Stimulated activated CD4-positive, alpha-beta T cell treated with anti-CD3 and anti-CD28 coated beads, Interleukin-12 subunit alpha, Interleukin-12 subunit beta, amount 100 ng/mL, for 24 hours (primary cell): ENCODE measurements at places on chromosomes 3 and 15.

- DNase-seq = no peak
These were observed 776.5 kb downstream of the ROBO2 start for GRCh38 chr3:77816366-77816765.

DNA sequence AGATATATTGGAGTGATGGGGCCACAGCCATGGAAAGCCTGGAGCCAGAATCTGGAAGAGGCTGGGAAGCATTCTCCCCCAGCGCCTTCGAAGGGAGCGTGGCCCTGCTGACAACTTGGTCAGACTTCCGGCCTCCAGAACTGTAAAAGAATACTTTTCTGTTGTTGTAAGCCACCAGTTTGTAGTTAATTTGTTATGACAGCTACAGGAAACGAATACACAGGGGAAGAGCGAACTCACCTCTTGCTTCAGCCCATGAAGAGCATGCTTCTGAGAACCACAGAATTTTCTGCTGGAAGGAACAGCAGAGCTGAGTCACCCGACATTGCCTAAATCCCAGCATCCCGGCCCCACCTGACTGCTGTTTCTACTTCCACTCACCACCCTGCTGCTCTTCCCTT lies 501.7 kb downstream of the SHQ1 start:
- DNase-seq = no peak

DNA sequence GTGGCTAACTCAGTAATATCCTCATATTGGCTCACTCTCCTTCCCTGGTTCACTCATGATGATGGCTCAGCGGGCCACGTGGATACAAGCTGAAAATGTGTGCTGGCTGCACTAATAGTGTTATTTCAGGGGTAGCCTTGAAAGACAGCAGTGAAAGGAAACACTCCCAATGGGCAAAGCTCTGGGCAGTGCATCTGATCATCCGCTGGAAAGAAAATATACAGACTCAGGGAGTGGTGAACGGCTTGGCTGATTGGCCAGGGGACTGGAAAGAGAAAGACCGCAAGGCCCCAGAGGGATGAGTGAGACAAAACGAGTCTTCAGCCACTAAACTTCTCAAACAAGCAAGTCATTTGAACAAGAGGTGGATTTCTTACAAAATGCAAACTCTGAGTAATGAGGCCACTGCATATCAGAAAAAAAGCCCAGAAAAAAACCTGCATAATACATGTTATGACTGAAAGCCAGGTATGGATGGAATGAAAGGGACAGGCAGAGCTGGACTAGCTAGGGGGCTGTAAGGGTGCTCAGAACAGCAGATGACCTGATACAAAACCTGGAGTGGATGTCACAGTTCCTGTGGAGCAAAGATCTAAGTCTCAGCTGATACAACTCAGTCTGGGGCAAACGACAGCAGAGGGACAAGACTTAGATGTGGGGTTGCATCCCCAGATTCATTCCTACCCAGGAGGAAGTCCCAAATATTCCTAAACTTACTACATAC lies 33.3 kb downstream of the CMTM6 start:
- DNase-seq = no peak

- no peak for DNase-seq
These were observed 54.7 kb downstream of the FAM174B start for GRCh38 chr15:92600856-92601255.

DNA sequence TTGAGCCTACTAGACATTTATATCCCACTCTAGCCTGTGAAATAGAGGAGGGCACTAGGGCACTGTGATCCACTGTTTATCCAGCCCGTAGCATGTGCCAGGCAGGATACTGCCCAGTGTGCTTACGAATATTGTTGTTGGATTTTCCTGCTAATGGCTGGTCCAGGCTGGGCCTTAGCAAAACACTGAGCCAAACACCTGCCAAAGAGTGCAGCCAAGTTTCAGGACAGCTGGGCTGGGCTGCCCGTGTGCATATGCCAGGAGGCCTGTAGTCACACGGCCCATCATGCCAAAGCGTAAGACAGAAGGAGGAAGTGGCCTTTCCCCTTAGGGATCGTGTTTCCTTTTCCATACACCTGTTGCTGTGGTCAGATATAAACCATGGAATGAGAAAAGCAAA lies 54.5 kb upstream of the ABHD10 start:
- DNase-seq = no peak

DNA sequence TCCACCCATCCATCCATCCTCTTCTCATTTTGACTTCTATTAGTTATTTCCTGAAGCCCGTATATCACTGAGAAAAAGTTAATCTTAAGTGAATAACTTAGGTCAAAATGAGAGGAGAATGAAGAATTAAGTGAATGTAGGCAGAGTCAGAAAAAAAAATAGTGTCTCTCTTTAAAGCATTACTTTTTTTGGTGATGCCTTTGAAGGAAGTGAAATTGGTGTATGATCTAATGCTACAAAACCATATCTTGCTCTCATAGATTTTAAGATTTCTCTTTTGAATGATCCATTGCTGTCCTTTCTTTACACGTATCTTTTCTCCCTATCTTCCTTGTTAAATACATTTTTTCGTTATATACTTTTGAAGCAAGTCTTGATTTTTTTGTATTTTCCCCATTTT lies 23.4 kb downstream of the FNDC3B start:
- no peak for DNase-seq

DNA sequence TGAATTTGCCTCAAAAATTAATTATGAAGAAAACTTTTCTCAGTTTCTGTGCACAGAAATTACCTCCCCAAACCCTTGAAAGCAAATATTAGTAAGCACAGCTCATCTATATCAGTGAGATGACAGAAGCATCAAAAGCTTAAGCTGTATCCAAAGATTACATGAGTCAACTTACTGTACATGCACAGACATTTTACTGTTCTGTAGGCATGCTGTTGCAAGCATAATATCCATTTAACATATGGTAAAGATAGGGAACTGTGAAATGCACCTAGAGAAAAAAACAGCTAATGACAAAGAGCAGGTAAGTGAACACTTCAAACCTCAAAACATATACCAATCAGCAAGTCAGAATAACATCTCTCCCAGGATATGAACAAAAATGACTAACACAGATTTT lies 20.9 kb downstream of the SHOX2 start:
- DNase-seq = no peak

- DNase-seq = peak; percentile 16
These were observed 23.0 kb downstream of the TLNRD1 start for GRCh38 chr15:81023483-81024264.

DNA sequence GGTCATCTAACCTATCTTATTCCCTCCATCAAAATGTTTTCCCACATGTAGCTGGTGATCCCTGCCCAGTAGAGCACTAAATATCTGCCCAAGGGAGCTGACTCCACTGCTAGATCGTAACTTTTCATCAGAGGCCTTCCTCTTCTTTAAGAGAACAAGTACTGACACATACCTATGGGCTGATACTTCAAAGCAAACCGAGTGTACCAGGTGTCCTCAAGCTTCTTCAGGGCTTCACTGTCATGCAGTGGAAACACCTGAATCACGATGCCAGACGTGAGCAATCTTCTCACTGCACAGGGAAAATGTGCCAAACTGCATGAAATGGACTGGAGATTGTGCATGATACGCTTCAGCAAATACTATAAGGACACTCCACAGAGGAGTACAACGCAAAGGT lies 41.6 kb downstream of the ANO10 start:
- DNase-seq = no peak

DNA sequence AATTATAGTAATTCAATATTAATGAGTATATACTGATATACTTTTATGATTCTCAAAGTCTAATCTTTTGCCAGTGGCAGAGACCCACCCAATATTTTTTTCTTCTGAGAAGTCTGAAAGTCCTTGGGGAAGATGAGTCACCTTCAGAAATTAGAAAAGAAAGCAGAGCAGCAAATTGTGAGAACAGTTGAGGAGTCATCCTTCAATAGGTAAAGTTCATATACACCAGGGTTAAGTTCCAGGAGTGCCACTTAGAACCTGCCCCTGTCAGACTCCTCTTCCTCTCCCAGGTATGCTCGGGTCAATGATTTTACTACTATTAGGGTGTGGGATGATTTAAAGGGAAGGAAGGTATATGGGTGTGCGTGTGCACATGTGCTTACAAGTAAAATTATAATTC lies 7.1 kb downstream of the CLRN1 start:
- DNase-seq = no peak

DNA sequence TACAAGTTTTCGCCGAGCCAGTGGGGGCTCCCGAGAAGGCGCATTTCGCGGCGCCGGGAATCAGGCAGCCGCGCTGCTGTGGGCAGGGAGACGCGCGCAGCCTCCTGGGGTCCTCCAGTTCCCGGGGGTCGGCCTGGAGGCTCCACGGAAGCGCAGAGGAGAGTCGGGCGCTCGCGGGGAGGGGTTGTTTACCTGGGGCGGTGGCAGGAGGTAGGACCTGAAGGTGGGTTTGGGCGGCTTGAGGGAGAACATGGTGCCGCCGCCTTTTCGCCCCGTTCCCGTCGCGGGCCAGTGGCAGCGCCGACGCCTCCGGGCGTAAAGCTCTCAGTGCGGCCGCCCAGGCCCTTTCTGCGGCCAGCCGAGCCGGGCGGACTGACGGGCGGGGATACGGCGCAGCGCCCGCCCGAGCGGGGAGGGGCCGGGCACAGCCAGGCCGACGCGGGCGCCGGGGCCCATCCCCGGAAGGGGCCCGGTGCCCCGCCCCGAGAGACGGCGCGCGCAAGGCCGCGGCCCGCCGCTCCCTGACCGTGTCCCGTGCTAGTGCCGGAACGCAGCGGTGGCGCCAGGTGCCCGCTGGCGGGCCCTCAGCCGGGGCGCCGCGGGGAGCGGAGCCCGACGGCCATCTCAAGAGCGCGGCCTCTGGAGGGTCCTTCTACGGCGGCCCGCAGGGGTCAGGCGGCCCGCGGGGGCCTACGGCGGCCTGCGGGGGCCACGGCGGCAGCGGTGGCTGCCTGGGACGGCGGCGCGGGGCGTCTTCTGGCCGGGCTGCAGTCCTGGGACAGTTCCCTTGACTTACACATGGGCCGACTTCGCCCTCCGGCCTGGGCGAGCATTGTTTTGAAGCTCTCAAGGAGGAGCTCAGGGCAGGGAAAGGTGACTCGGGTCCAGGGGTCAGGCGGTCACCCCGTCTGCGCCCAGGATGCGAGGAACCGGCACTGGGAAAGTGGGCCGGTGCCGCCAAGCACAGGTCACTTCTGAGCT lies at the start of gene MTMR10:
Gene MTMR10, minus strand, starts transcription at position 374 of the 981 bp plus-strand sequence. Its CDS starts 122 bp downstream, at position 252.
- DNase-seq = peak; percentile 50

- DNase-seq = no peak
These were observed 26.4 kb downstream of the RBM6 start for GRCh38 chr3:49966233-49966942.

- DNase-seq = no peak
These were observed 61.1 kb upstream of the IQSEC1 start for GRCh38 chr3:13134166-13134878.

DNA sequence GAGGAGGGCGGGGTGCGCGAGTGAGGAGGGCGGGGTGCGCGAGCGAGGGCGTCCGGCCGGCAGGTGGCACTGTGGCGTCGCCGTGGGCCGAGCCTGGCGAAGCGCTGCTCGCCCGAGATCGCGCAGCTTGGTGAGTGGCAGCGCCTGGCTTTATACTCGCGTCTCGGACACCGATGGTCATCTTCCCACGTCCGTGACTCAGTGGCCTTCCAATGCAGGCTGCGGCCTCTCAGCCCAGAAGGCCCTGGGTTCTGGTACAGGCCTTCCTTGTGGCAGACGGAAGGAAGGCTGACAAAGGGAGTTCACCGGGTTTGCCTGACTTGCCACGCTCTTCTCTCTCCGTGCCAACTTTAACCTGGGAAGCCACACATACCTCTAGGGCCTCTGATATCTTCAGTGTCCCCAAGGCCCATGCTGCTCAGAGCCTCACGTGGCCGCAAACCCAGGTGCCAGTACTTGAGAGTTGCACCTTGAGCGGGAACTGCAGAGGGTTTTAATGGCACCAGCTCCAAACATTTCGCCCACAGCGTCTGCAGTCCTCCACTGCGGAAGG lies 195.3 kb upstream of the LYSMD4 start:
- peak; percentile 76 for DNase-seq

DNA sequence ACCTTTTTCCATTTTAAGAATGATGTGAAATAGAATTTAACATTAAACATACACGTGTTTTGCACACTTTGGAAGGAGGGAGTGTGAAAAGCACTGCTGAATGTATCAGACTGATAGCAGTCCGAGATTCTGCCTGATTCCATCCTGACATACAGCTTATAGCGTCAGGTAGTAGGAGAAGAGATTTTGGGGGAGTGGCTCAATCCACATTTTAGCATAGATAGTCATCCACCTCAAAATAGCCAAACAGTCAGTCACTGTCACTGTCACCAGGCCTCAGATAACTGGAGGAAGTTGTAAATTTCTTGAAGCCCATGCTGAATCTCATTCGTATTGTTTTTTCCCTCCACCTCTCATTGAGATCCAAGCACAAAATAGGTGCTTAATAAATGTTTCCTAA lies 35.4 kb upstream of the ARHGEF26 start:
- DNase-seq = no peak

DNA sequence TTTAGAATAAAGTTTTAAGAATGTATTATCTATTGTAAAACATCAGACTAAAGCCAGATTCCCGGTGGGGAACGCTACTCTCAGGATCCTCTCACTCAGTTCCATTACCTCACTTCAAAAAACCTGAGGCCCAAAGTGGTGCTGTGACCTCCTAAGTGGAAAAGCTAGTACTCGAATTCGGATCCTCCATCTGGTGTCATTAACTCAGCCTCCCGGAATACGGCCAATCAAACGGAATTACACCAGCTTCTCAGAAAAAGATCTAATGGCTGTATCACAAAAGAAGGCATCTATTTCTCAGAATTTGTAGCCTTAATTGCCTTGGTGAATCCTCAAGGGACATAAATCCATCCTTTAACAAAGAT lies 627 bp downstream of the ACAD11 start:
- DNase-seq = no peak

GRCh38 chr3:73228437-73228836 lies 167.0 kb downstream of the EBLN2 start:
- DNase-seq = no peak

DNA sequence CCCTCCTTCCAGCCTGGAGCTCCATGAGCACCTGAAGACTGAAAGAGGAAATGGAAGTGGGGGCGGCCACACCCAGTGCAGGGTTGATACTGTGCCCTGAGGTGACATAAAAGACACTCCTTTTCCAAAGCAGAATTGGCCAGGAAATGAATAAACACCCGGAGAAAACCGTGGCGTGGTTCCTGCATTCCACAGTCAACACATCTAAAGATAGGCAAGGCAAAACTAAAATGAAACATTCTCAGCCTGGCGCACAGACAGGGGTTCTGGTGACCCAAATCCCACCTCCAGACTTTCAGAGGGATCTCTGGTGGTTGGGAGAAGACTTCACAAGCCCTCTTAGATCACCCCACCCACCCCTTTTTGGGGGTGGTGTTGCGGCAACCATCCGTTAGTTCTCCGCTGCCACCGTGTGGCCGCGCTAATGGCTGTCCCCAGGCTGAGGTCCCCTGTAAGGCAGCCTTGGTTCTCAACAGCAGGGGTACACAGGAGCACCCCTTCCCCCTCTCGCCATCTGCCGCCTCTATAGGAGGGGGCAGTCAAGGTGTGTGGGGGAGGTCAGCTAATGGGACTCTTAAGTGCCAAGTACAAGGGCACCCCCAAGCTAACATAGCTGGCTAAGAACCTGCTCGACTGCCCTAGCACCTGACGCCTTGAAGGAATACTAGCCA lies 2.5 kb upstream of the MST1R start:
- peak; percentile 35 for DNase-seq

- no peak for DNase-seq
These were observed 80.1 kb downstream of the SATB1 start for GRCh38 chr3:18345015-18345367.
